Hematopoietic multipotent progenitor cell treated with erythropoietin and hydrocortisone succinate and interleukin-3 and kit ligand, for 8 days (in vitro differentiated cells): ENCODE measurements at places on chromosomes 3 and 15.

- no peak for DNase-seq
Observed at GRCh38 chr3:43523454-43524053, 98.3 kb downstream of the ANO10 start.

- no peak for DNase-seq
Observed at GRCh38 chr3:110576960-110577359, 494.7 kb upstream of the NECTIN3 start.

DNA sequence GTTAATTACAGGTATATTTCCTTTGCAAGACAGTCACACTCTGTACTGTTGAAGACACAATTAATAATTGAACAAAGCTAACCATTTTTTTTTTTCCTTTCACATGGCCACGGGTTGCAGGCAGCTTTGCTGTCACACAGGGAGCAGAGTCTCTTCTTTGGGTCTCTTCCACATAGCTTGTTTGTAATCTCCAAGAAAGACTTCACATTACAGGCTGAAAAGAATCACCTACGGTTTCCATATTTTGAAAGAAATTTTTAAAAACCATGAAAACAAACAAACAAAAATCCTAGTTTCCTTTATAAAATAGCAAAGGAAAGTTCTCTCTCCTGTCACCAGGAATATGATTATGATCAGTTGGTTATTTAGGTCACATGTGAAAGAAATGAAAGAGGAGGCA lies 392.6 kb downstream of the GAP43 start:
- DNase-seq: no peak

DNA sequence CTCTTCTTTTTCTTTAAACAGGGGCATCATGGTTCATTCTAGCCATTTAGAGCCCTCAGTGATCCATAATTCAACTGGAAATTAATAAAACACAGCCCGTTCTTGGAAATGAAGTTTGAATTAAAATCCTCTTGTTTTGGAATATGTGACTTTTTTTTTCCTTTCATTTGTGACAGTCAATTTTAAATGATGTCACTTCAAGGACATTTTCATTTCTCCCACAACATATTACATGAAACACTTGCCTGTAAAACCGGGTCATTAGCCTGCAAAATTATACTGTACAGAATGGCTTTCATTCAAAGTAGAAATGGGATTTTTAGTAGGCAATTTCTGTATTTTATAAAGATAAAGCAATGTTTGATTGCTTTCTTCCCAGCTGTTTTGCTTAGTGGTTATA lies 789 bp upstream of the SEMA6D start:
- DNase-seq: no peak

DNA sequence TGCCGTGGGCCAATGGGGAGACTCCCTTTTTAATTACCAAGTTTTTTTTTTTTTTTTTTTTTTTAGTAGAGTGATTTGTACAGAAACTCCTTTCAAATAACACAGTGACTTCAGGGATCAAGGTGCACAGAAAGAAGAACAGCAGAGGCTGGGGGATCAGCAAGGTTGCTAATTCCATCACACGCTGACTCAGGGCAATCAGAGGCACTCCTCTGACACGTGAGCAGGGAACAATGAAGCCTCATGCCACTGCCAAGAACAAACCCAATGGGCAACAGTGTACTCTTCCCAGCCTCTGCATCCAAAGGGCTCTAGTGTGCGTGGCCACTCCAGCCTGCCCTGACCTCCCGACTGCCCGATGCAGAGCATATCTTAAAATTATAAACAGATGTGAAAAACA lies 186.7 kb upstream of the WNT5A start:
- no peak for DNase-seq

- no peak for DNase-seq
Observed at GRCh38 chr3:177037241-177037640, 160.0 kb downstream of the TBL1XR1 start.

- DNase-seq: no peak
Observed at GRCh38 chr15:83288381-83288801, 3.9 kb upstream of the BNC1 start.

DNA sequence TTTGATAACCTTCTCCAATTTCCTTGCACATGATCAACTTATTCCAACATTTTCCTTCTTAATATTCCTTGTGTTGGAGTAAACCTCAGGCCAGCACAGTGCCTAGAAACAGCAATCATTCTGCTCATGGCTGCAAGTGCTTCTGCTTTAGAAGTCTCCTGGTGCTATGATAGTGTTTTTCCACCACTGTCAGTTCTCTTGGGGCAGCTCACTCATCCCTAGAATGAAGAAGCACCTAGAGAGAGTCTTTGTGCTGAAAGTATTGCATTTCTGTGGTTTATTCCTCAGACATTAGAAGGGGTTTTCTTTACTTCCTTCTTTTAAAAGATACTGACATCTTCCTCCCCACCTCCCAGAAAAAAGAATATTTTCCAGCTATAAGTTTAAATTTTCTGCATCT lies 183.5 kb downstream of the RYR3 start:
- DNase-seq: no peak

GRCh38 chr3:108090049-108090700 lies 656 bp downstream of the CD47 start:
- DNase-seq: peak; percentile 52

- no peak for DNase-seq
Observed at GRCh38 chr3:86995537-86995936, 4.6 kb upstream of the VGLL3 start.

DNA sequence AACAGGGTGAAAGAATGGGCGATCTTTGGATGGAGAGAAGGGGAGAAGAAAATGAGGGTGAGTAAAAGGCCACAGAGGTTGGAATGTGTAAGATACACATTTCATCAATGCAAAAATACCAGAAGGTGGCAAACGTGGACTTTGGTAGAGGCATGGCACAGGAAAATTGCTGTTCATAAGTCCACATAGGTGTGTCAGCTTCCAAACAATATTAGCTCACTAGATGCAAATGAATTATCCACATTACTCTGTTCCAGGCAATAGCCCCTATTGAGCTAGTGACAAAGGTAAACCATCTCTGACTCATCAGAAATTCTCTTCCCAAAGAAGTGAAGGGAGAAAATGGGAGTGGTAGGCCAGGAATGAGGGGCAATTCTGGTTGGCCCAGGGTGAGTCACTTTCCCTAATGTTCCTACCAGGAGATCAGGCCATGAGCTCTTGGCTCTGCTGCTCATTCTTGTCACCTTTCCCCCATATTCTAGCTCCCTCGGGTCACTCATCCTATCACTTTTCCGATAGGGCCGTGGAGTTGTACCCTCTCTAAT lies 19.9 kb downstream of the ACKR2 start:
- DNase-seq: no peak

GRCh38 chr15:62093809-62094208 lies 27.0 kb downstream of the C2CD4A start:
- DNase-seq: no peak

DNA sequence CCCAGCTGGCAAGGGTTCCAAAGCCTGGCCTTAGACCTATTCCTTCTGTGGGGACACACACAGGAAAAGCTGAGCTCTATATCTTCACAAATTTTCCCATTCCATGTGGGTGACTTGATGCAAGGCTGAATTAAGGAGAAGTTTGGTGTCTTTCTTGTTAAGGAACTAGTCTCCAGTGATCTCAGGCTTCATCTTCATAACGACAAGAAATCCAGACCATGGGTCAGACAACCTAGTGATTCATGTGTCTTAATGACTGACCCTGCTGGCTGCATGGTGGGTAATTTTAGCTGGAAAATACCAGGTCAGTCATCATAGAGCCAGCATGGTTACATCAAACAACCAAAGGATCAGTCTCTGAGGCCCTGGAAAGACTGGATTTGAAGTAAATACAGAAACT lies 112.7 kb upstream of the SLC4A7 start:
- DNase-seq: no peak

- no peak for DNase-seq
Observed at GRCh38 chr3:99895131-99895696, 77.6 kb downstream of the CMSS1 start.

GRCh38 chr3:134804508-134805480 lies 9.7 kb downstream of the EPHB1 start:
- no peak for DNase-seq

DNA sequence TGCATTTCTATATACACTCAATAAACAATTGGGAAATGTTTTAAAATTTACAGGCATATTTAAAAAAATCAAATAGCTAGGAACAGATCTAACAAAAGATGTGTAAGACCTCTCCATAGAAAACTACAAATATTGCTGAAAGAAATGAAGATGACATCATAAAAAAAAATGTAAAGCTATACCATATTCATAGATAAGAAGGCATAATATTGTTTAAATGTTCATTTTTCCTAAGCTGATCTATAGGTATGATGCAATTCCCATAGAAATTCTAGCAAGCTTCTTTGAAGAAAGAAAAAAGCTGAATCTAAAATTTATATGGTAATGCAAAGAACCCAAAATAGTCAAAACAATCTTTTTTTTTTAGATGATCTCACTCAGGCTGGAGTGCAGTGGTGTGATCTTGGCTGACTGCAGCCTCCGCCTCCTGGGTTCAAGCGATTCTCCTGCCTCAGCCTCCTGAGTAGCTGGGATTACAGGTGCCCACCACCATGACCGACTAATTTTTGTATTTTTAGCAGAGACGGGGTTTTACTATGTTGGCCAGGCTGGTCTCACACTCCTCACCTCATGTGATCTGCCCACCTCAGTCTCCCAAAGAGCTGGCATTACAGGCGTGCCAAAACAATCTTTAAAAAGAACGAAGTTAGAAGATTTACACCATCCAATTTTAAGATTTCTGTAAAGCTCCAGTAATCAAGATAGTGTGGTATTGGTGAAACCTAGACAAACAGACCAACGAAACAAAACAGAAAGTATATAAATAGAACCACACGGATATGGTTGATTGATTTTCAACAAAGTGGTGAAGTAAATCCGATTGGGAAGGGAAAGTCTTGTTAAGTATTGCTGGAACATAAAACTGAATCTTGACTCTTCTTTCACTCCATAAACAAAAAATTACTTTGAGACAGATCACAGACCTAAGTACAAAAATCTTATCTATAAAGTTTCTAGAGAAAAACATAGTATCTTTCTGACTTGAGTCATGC lies 6.3 kb upstream of the BHLHE40 start:
- DNase-seq: no peak

GRCh38 chr3:113143353-113143752 lies 68.0 kb upstream of the BOC start:
- no peak for DNase-seq

DNA sequence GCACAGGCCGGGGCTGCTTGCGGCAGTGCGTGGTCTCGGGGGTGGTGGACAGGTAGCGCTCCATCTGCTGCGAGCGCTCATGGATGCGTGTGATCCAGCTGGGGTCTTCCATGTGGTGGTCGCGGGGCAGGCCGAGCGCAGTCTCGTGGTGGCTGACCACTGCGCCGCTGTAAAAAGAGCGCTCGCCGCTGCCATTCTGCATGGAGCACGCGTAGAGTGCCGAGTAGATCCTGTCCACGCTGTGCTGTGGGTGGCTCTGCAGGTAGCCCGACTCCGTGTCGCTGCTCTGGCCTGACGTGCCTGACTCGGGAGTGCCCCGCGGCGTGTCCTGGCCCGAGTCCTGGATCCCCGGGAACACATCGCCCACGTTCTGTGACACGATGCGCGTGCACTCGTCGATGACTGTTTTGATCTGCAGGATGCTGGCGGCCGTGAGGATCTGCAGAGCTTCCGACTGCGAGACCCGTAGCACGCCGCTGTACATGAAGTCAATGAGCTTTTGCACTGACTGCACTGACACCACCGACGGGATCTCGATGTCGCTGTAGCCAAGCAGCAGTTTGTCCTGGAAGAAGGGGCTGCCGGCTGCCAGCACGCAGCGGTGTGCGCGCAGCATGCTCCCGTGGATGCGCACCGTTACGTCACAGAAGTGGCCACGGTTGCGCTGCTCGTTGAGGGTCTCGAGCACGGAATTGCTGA lies 57.4 kb downstream of the TIGIT start:
- DNase-seq: no peak

GRCh38 chr15:48975472-48976419 lies 12.0 kb upstream of the SHC4 start:
- peak; percentile 82 for DNase-seq

DNA sequence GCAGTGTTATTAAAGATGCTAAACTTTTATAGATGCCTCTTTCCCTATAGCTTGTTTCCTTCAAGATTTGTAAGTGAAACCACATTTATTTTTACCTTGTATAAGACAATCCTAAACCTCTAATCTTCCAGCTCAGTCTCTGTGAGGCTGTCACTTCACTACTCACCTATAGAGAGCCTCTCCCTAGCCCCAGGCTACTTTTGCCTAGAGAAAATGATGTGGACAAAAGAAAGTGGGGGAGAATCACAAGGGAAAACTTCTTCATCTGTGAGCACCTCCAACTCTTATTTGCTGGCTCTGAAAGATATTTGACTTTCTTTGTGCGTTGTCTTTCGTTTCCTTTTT lies 74.9 kb upstream of the SCN5A start:
- no peak for DNase-seq

- no peak for DNase-seq
Observed at GRCh38 chr3:143436231-143436930, 316.8 kb downstream of the CHST2 start.

- no peak for DNase-seq
Observed at GRCh38 chr3:140809316-140809715, 131.5 kb downstream of the TRIM42 start.

- DNase-seq: no peak
Observed at GRCh38 chr3:58880182-58880581, 169.6 kb downstream of the CFAP20DC start.

DNA sequence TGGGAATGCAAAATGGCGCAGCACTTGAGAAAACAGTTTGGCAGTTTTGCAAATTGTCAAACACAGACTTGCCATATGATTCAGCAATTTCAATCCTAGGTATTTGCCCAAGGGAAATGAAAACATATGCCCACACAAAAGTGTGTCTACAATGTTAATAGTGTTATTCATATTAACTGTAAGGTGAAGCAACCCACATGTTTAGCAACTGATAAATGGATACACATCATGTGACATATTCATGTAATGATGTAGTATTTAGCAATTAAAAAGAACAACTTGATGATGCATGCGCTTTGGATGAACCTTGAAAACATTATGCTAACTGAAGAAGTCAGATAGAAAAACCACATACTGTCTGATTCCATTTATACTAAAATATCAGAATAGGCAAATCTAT lies 539.0 kb upstream of the PPP2R3A start:
- DNase-seq: no peak

DNA sequence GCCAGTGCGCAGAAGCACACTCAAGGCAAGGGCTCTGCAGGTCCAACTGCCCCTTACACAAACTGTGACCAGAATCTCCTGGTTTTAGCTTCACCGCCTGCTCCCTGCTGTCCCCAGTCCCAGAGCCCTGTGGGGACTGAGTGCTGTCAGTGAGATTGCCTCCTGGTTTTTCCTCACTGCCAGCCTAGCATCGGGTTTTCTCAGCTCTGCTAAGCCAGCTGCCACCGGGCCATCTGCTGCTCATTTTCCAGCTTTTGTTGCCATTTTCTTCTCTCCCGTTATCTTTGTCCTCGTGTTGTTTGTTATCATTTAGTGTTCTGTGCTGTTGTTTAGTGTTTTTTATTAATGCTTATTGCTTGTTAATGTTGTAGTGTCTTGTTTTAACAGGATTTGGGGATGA lies 79.5 kb upstream of the BLM start:
- no peak for DNase-seq

DNA sequence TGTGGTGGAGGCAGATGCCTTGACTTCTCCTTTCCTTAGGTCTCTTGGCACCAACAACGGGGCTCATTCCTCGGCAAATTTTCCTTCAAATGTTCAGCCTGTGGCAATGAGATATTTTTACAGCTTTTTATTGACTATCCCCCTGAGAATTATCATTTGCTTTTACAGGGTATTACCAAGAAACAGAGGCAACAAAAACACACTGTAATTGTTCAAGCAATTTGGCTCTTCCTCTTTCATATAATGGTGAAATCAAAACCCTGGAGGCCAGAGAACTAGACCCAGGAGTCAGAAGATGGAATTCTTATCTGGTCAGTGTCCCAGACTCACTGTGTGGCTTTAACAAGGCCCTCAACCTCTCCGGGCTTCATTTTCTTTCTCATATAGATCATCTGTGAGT lies 40.1 kb downstream of the TRIM42 start:
- DNase-seq: no peak
